M059J (cell line): ENCODE measurements at places on chromosomes 3 and 15. TPM values are rescaled to one million over a fixed set of nuclear protein-coding genes. Genes with fewer than 3 reads are reported as not detected.

GRCh38 chr3:178669758-178670157 is 133.5 kb downstream of the KCNMB2 start:
- no peak for DNase-seq

- DNase-seq, result peak; percentile 75
Observed at GRCh38 chr3:124295362-124295761, 303.4 kb upstream of the ROPN1 start.

- DNase-seq, result no peak
Observed at GRCh38 chr15:46880791-46881190, 836.5 kb upstream of the SEMA6D start.

Gene SEC62
- 33.0 and 33.9 TPM in 2 replicates for total RNA-seq

Gene DNAJA4
- total RNA-seq, result 2.3 TPM in 1 of 2 replicates, not detected in the other
